Activated CD4-positive, CD25-positive, alpha-beta regulatory T cell treated with anti-CD3 and anti-CD28 coated beads, Interleukin-2, amount 50 U/mL, for 24 hours (primary cell): ENCODE measurements at places on chromosomes 3 and 15.

DNA sequence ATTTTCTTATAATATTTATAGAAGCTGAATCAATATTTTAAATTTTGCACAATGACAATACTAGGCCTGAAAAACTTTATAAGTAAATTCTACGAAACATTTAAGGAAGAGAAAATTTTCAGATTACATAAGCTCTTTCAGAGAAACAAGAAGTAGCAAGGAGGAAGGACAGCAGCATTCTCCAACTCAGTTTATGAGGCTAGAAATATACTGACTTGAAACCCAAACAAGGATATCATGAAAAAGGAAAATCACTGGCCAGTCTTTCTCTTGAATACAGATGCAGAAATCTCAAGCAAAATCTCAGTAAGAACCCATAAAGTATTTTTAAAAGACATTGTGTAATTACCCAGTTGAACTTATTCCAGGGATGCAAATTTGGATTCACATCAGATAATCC lies 121.3 kb downstream of the STAC start:
- ATAC-seq: no peak

DNA sequence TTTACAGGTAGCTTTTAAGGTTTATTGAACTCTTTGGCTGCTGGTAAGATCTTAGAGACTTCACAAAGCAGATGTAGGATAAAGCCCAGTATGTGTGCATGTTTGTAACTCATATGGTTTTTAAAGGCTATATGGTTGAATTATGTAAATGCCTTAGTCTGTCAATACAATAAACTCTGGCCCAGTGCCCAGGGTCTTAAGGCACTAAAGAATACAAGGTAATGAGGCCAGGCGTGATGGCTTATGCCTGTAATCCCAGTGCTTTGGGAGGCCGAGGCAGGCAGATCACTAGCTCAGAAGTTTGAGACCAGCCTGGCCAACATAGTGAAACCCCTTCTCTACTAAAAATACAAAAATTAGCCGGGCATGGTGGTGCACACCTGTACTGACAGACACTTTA lies 170.3 kb upstream of the CGNL1 start:
- ATAC-seq: no peak

DNA sequence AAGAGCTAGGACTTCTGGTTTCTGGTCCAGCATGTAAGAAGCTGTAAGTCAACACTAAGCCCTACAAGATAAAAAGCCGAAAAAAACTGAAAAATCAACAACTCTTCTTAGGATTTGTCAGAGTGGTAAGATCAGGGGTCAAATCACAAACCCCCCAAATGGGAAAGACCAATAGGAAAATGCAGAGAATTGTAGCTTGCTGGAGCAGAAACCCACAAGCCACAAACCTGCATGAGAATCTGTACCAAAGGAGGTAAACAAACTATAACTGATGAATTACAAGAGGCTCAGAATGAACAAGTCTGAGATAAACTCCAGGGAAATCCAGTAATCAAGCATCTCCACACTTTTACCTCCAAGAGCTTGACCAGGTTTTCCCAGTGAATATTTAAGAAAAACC lies 36.0 kb downstream of the RFX7 start:
- no peak for ATAC-seq

GRCh38 chr3:179606534-179607085 lies 2.0 kb downstream of the NDUFB5 start:
- no peak for ATAC-seq

- ATAC-seq: no peak
Measured at GRCh38 chr15:101393172-101393571, 96.3 kb downstream of the PCSK6 start.

GRCh38 chr15:54836052-54836795 lies 360.5 kb downstream of the RSL24D1 start:
- no peak for ATAC-seq
